Pons (tissue), 1 donor: ENCODE measurements at places on chromosomes 11 and 22.

DNA sequence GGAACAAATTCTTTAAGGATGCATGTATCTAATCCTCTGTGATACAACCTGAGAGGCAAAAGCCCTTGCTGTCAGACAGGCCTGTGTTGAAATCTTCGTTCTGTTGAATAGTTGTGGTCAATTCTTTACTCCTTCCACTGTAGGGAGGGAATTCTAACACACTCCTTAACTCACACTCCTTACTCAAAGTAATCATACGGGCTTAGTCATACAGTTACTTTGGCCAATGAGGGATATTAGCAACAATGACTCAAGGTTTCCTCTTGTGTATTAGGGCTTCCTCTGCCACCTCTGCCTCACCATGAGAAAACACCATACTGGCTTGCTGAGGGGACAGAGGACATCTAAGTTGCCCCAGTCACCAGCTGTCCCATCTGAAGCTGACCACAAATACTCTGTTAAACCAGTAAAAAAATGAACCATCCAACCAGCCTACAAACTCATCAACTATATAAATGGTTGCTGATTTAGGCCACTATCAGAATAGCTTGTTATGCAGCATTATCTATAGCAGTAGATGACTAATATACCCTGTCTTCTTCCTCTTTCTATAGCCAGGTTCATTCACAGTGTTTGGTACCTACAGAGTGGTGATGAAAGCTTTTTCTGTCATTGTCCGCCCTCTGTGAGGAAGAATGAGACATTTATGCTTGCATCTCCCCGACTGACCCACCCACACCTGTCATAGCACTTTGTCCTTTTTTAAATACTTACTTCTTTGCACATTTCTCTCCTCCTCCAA, 322.8 kb upstream of the SYN3 start:
- DNase-seq: no peak

- no peak for DNase-seq
Measured at GRCh38 chr11:127972816-127973215, 614.5 kb downstream of the ETS1 start.

GRCh38 chr11:75513250-75513649, 12.5 kb downstream of the GDPD5 start:
- no peak for DNase-seq

GRCh38 chr11:69923641-69924307, 104.6 kb upstream of the FGF3 start:
- no peak for DNase-seq

DNA sequence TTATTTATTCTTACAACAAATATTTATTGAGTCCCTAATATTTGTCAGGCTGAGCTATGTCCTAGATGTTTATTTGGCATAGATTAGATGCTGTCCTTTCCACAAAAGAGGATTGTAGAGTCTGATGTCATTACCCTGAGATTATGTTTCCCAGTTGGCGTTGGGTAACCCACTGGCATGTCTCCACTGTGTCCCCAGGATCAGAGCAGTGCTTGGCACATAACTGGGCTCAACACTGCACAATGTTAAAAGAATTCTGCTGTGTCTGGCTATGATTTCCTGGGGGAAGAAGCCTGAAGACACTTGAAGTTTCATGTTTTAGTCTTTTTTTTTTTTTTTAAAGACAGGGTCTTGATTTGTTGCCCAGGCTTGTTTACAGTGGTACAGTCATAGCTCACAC, 4.0 kb downstream of the RCN1 start:
- DNase-seq: no peak

DNA sequence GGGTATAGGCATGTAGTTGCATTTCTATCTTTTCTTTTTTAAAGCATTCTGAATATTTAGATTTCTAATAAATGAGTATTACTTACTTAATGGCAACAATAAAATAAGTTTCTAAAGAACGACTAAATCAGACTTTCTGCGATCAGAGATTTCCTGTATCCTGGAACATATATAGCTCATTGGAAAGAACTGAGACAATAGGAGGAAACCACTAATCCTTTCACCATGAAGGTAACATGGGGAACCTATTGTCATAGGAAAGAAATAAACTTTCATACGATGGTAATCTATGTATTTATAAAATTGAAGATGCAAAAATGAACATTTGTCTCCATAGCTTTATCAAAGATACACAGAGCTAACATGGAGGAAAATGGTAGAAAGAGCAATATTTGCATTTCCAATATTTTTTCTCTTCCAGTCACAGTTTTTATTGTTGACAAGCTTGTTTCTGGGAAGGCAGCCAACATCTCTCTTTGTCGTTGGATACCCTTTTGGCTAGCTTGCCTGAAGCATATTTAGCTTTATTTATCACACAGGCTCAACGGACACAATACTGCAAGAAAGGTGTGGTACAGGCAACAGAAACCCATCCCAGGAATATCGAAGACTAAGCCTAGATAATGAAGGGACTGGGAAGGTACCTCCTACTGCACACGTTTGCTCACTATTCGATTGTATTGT, 293.3 kb upstream of the MPPED2 start:
- peak; percentile 15 for DNase-seq

DNA sequence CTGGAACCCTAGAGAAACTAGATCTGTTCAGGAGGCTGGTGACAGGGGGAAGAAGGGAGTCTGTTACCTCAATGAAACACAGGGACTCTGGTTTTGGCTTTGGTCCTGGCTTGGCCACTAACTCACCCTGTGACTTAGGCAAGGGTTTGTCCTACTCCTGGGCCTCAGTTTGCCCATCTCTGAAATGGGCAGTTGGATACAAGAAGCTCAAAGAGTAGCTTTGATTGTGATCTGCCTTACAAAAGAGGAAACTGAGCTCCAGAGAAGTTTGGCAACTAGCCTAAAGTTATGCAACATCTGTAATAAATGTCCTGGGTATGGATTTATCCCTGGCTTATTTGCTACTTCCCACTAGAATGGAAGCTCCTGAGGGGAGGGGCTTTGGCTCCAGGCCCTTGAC, 24.0 kb upstream of the LMO1 start:
- DNase-seq: no peak
